ENCODE measurements at places on chromosomes 6 and 20.

GRCh38 chr6:13250703-13251102 is 77.6 kb downstream of the TBC1D7 start:
- DNase-seq = no peak

DNA sequence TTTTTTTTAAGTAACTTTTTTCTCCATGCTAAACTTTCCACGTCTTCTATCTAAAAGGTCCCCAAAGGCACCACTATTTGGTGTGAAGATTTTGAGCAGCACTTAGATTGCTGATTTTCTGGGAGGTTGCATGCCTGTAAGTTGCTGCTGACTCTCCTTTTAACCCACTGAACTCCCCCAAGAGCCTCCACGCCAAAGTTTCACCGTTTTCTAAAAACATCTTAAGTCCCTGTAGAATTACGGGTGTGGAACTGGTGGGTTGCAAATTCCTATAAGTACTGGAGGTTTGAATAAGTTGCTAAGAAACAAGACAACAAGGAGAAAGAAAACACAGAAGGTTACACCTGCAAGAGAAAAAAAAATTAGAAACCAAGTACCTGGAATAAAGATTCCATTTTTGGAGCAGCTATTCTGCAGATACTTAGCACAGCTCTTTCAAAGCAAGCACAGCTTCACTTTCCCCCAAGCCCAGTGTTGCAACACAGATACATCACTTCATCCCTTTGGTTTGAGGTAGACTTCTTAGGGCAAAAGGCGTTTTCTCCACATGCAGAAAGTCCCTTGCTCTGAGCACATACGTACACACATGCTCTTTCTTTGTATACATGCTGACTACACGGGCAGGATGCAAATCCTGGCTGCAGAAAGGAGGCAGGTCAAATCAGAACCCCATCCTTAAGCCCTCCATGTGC is 5.0 kb downstream of the JAG1 start:
- DNase-seq = no peak

- no peak for DNase-seq
Measured at GRCh38 chr6:167270499-167271311, 20.4 kb upstream of the UNC93A start.

GRCh38 chr6:132130626-132131298 is 179.6 kb upstream of the CCN2 start:
- DNase-seq = peak; percentile 17

GRCh38 chr20:37378785-37379598 is 33.1 kb downstream of the SRC start:
- DNase-seq = no peak

GRCh38 chr6:52328729-52329128 is 33.2 kb upstream of the PAQR8 start:
- DNase-seq = no peak

GRCh38 chr20:62949153-62949821 is 3.2 kb upstream of the SLC17A9 start:
- no peak for DNase-seq

GRCh38 chr6:99333068-99333467 is 16.4 kb downstream of the FAXC start:
- DNase-seq = no peak

DNA sequence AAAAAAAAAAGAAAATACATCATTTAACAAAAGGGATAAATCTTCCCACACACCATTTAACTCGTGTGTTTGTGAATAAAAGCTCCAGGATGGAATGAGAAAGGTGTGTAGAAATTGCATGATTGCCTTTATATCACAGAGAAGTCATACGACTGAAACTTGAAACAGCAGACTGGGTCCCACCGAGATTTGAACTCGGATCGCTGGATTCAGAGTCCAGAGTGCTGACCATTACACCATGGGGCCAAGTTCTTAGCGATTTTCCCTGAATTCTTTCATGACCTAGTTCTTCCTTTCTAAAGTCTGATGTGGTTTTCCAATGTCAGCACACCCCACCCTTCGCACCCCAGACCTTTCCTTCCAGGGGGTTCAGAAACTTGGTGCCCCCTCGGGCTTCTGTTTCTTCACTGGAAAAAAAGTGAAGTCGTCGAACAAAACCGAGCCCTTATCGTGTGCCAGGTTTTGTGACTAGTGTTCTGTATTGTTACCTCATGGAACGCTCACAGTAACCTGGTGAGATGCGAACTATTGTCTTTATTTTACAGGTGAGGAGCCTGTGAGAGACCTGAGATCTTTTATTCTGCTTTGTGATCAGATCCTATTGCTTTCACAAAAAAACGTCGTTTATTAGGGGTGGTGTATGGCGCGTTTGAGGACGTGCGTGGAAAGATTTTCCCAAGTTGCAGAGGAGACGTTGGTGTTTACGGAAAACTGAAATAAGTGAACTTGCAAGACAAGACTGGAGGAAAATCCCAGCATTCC is 120.8 kb downstream of the OR2B2 start:
- DNase-seq = peak; percentile 35

DNA sequence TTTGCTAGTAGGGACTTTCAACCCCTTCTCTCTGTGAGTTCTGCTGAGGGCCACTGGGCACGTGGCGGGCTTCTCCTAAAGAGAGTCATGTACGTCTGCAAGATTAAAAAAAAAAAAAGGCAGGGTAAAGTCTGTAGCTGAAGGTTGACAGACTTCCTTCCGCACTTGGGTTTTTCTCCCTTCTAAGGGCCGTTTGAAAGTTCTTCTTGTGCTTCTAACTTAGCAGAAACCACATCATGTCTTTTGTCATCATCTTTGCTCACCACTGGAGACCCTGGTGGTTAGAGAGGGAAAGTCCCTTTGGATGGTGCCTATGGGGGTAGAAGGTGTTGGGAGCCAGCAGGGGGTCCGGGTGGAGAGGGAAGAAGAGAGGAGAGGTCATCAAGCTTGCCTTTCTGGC is 31.4 kb downstream of the PRDM1 start:
- DNase-seq = no peak

DNA sequence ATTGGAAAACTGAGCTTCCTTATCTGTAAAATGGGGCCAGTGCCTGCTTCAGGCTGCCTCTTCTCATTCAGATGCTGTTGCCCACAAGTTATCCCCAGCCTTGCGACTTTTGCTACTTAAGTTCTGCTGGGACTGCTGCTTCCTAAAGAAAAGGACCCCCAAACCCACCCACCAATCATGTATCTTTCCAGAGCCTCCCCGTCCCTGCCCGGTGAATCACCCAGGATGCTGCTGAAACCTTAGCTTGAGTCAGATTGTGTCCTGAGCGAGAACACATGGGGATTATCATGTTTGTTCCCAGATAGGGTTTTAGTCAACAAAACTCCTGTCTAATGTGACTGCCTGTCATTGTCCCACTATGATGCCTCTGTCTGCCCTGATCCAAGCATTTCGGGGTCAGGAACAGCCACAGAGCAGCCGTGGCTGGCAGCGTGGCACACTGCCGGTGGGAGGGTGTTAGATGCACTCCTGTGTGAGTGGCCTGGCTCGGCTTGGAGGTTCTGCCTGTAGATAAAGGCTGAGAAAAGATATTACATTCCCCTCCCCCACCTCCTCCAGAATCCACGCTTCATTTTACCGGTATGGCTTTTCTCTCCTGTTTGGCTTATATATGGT is 79.9 kb downstream of the TOX2 start:
- no peak for DNase-seq

GRCh38 chr6:108621117-108621516 is 60.4 kb downstream of the FOXO3 start:
- no peak for DNase-seq

DNA sequence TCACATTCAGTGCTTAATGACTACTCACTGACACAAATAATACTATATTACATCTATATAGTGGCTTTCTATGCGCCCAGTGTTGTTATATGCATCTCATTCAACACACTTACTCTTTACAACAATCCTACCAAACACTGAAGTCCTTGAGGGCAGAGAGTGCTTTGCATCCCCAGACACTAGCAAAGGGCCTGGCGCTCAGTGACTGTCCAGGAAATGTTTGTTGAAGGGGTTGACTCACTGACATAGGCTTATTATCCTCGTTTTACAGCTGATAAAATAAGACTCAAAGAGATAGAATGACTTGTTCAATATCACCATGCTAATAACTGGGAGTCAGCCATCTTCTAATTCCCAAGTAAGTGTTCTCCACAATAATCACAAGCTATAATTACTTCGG is 163.3 kb downstream of the ARHGAP18 start:
- DNase-seq = no peak

DNA sequence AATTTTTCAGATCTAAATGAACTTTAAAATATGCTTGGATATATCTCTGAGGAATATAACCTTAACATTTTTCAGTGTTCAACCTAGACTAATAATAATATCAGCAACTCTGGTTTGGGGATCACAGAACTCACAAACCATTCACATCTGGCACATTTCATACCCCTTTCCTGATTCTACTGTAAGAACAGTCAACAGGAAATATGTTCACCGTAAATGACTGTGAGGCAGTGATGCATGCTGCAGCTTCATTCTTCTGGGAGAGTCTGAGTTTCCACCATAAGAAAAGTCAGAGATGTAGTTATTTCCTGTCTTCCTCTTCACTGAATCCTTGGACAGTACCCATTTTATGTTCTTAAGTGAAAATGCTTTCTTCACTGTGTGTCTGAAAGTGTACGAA is 134.2 kb upstream of the IFNGR1 start:
- DNase-seq = no peak

DNA sequence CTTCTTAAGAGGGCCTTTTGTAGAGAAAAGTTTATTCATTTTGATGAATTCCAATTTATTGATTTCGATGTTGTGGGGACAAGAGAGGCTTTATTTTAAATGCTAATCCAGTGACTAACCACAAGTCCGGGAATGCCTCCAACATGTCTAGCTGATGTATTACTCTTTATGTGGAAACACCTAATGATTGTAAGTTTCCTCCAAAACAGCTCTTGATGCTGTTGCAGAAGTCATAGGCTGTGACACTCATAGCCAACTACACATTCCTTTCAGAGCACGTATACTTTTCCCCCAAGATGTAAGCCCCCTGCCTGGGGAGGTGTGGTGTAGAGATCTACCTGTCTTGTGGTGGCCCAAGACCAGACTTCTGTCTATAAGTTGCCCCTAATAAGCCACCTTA is 61.3 kb upstream of the RNF24 start:
- DNase-seq = no peak

DNA sequence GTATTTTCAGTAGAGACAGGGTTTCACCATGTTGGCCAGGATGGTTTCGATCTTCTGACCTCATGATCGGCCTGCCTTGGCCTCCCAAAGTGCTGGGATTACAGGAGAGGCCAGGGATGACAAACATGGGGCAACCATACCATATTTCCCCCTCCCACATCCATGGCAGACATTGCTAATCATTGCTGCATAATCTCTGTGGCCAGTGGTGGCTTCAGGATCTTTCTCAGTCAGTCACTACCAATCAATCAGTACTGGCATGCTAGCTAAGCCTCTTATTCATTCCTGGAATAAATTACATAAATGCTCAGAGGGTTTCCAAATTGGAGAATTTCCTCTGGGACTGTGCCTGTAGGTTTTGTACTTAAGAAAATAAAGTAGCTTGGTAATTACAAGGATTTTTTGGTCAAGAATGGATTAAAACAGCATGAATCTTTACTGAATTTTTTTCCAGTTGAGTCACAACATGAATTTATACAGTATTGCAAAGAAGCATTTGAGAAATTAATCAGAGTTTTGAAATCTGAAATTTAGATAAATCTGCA is 138.1 kb downstream of the FNDC1 start:
- DNase-seq = no peak

- no peak for DNase-seq
Measured at GRCh38 chr6:133788556-133788955, 100.4 kb upstream of the TCF21 start.

GRCh38 chr20:3714092-3714491 is 1.7 kb upstream of the SIGLEC1 start:
- DNase-seq = peak; percentile 20

DNA sequence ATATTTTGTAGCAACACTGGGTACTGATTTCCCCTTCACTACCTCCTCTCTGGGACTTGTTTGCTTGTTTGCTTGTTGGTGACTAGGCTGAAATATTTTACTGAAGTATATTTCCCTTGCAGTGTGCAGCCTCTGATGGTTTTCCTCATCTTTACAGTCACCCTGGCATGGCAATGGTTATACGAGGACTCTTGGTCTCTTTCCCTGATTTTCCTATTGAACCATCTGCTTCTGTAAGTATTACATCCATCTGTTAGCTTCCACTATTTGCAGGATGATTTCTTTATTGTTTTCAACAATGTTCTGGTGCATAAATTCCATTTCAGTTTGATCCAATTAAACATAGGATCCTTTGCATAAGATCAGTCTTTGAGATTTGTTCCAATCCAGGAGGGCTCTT is 465.1 kb downstream of the MEI4 start:
- no peak for DNase-seq

- DNase-seq = peak; percentile 58
Measured at GRCh38 chr6:163490826-163491577, 76.5 kb downstream of the QKI start.

DNA sequence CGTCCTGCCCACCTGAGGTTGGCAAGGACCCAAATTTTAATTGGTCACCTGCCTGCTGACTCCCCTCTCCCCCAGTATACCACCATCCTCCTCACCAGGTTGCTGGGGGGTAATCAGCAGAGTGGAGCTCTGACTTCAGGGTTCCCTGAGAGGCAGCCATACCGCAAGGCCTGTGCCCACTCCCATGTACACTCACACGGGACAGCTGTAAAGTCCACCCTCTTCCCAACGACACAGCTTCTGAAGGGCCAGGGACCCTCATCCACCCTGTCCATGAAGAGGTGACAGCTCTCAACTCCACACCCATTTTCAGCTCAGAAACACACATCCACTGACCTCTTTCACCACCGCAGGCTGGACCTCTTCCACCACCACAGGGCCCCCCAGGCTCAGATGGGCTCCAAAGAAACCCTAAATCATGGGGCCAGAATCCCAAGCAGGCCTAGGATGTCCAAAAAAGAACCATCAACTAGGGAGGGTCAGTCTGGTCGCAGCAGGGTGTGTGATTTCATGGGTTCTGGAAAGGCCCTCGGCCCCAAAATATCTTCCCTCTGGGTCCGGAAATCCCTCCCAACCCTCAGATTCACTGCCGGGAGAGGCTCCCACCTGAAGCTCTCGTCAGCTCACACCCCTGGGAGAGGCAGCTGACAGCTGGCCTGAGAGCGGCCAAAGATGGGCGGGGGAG is 30.0 kb downstream of the TFEB start:
- no peak for DNase-seq

- no peak for DNase-seq
Measured at GRCh38 chr6:73078908-73079610, 146.2 kb downstream of the KHDC1L start.

- peak; percentile 29 for DNase-seq
Measured at GRCh38 chr6:63764318-63764916, 128.8 kb downstream of the PHF3 start.

DNA sequence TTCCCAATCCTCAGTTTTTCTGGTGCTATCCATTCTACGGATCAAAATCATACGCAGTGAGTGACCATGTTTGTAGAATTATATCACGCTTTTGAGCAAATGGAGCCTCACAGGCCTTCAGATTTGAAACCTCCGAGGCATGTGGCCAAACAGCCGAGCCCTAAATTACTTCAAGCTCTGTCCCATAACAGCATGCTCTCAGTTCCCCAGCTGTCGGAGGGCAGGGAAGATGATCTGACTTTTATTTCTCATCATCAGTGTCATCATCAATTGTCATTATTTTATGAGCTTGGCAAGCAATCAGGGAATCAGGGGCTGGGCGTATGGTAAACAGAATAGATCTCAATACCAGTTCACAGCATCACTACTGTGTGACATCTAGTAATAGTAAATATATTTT is 73.2 kb downstream of the PSMG4 start:
- DNase-seq = no peak

Data from putamen (tissue), 1 donor.